ENCODE measurements at places on chromosomes 3 and 15.

- no peak for DNase-seq
Observed at GRCh38 chr3:43865887-43866528, 175.3 kb downstream of the ABHD5 start.

DNA sequence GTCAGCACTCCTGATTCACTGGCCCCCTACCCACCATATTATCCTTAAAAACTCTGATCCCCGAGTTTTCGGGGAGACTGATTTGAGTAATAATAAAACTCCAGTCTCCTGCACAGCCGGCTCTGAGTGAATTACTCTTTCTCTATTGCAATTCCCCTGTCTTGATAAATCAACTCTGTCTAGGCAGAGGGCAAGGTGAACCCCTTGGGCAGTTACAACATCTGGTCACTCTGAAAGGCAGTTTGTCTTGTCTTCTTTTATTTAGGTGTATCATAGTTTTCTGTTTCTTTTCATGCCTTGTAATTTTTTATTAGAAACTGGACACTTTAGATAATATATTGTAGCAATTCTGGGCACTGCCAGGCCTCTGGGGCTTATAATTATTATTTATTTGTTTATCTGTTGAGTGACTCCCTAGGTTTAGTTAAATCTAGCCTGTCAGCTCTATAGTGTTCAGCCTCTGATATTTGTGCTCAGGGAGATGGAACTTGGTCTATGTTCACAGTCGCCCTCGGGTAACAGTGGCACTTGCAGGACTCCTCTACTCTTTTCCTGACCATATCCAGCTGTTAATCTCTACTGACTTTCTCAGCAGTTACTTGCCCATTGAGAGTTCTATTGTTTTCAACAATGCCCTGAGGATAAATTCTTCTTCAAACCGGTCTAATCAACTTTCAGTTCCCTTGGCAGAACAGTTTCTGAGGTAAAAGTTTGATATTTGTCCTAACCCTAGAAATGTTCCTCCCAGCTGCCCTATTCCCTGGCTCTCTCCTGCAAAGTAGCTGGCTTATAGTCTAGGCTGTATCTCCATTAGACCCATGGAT, 15.5 kb upstream of the PLAAT1 start:
- DNase-seq = no peak

DNA sequence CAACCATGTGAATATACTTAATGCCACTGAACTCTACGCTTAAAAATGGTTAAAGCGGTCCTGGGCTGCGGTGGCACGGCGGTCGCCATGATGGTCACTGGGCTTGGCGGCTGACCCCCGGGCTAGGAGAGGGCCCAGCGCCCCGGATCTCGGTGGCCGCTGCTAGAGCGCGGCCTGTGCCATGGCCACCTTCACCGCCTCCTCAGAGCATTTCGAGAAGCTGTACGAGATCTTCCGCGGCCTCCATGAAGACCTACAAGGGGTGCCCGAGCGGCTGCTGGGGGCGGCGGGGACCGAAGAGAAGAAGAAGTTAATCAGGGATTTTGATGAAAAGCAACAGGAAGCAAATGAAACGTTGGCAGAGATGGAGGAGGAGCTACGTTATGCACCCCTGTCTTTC, 35.6 kb upstream of the TBC1D23 start:
- no peak for DNase-seq

DNA sequence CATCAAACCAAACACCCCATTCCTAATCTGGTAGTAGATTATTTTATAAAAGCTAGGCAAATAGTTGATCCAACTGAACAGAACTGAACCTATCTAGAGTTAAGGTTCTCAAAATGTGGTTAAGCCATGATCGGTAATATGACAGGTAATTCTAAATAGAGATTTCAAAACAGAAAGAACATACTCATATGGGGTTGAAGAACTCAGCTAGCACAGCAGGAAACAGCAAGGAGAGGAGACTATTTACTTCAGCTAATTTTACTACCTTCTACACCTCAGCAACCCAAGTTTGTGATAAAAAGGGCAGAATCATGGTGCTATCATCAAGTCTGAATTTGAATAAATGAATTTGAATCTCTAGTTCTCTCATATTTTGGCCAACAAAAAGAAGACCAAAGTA, 11.8 kb downstream of the CD47 start:
- no peak for DNase-seq

GRCh38 chr3:180631317-180631716, 29.4 kb downstream of the TTC14 start:
- no peak for DNase-seq

DNA sequence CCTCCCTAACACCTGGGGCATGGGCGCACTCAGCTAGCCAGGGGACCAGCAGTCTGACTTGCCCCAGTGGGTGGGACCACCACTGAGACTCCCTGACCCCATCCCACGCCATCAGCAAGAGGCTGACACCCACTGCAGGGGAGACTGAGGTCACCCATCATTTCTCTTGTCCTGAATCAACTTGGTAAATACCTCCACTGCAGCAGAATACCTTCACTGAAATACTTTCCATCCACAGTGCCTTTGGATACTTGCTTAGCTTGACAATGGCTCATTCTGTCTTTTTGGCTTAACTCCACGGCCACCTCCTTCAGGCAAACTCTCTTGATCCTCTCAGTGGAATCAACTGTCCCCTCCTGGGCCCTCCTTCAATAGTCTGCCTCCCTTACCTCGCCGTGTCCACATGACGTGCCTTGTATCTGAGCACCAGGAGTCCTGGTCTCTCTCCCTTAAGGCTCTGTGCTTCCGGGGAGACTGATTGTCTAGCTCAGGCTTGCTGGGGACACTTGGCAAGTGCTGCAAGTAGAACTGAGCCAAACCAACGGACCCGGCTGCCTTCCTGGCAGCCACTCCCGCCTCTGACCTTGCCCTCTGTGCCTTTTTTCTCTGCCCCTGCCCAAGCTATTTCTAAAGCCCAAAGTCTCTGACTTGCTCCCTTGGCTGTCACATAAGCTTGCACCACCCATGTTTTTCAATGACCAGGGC, 119.1 kb downstream of the ADCY5 start:
- DNase-seq = peak; percentile 15

DNA sequence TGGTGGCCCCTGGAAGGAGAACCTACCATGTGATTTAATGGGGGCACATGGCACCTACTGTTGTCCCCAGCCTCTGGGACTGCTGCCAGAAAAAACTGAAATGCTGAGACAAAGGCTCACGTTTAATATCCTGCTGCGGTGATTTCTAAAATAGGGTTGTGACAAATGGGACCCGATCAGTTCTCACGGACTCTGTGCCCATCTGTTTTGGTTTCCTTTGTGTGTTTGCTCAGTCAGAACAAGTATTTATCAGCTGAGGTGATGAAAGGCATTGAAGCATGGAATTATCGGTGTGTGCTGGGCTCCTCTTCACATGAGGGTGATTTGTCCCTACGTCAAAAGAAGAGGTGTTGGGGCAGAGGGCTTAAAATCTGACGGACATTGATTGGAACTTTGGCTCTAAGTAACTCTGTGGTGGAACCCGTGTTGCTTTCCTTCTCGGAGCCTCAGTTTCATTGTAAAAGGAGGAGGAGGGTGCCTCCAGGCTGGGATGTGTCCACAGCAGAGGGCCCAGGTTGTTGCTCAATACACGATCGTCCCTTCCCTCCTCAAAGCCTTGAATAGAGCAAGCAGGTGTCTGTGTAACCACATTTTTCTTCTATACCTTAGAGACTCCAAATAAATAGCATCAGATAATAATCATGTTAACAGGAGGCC, 283.3 kb upstream of the RGMA start:
- DNase-seq = no peak

DNA sequence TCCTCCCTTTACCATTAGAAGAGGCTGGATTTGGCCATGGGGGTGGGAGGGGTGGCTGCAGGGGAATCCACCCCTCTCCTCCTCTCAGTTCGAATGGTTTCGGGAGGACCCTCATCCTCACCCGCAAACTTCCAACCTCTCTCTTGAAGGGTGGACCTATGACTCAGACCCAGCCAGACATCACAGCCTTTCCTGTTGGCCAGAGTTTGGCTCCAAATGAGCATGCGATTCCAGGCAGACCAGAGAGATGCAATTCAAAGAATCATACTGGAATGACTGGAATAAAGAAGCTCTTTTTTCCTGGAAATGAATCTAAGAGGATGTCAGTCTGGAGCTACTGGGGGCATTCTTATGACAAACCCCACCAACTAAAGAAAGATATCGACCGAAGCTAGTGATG, 516.7 kb upstream of the MDFIC2 start:
- DNase-seq = no peak

- no peak for DNase-seq
Observed at GRCh38 chr15:57321973-57322601, 54.2 kb upstream of the CGNL1 start.

GRCh38 chr15:39628546-39629257, 47.8 kb downstream of the THBS1 start:
- DNase-seq = no peak

DNA sequence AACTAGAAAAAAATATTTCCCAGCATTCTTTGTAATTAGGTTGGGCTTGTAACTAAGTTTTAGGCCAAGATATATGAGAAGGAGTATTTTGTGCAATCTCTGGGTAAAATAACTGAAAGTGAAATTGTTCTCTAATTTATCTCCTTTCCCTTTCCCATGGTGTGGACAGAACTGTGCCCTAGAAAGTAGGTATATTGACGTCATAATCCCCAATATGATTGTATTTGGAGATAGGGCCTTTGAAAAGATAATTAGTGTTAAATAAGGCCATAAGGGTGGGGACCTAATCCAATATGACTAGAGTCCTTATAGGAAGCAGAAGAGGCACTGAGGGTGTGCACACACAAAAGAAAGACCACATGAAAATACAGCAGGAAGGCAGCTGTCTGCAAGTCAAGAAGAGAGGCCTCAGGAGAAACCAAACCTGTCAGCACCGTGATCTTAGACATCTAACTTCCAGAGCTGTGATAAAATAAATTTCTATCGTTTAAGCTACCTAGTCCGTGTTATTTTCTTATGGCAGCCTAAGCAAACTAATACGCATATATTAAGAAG, 106.6 kb downstream of the KCNH8 start:
- no peak for DNase-seq

GRCh38 chr3:87076946-87077345, 86.0 kb upstream of the VGLL3 start:
- no peak for DNase-seq

DNA sequence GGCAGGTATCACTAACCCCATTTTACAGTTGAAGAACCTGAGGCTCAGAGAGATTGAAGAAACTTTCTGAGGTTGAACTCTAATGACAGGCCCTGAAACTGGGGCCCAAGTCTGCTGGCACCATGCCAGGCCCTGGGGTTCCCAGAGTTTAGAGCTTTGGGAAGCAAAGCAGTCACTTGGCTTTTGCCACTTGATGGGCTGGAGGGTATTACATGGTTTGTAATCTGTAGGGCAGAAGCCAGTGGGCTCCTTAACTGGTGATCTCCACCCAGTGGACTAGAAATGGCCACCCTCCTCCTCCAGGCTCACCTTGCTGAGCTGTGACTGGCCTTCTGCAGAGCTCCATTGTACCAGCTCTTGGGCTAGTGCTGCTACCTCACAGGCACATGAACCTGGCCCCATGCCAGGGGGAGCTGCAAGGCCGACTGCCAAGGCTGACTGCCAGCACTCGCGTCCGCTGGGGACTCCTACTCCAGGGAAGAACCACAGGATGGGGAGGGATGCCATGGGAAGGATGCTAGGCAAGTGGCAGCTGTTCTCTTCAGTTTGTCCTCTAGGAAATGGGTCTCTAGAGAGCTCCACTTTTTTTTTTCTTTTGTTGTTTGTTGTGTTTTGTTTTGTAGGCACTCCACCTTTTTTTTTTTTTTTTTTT, 104.8 kb downstream of the ETFA start:
- no peak for DNase-seq

DNA sequence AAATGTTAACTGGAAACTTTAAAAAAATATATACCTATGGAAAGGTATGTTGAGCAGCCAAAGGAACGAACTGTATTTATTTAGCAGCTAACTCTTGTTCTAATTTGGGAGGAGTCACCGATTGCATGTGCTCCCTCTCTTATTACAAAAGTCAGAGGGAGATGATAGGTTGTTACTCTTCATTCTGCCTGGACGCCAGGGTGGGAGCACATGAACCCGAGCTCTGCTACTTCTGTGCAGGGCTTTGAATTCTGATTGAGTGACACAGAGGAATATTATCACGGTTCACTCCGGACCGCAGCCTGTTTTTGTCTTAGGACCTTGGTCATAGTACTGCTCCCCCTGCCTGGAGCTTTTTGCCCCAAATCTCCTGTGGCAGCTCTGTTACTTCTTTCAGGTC, 36.9 kb upstream of the LRIG1 start:
- DNase-seq = no peak

DNA sequence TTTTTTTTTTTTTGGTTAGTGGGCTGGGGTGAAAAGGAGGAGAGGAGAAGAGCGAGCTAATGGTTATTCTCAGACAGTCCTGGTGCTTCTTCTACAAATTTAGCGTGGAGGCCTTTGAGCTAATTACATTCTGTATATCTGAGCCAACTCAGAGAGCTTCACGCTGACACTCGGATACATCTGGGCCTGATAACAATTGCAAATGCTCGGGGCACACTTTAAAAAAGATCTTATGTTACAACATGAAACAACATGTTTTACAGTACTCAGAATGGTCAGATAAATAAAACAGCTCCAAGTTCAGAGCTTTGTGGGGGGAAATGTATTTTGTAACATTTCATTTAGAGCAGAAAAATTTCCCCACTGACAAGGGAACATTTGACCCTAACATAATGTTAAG, 966.9 kb upstream of the NR2F2 start:
- DNase-seq = no peak

DNA sequence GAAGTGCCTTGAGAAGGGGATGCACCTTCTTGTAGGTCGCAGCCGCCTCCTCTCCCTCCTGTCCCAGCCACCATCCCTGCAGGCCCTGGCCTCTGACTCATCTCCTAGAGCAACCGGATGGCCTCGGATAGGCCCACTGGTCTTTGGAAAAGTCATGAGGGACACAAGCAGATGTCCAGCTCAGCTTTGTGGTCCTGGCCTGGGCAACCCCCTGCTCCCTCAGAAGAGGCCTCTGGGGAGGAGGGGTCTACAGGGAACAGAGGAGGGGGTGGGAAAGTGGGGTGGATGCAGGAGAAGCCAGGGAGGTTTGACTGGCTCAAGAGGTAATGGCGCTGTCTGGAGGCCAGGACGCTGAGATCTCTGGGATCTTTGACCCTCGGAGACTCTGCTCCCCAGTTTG, 259.2 kb upstream of the TLE3 start:
- peak; percentile 57 for DNase-seq

DNA sequence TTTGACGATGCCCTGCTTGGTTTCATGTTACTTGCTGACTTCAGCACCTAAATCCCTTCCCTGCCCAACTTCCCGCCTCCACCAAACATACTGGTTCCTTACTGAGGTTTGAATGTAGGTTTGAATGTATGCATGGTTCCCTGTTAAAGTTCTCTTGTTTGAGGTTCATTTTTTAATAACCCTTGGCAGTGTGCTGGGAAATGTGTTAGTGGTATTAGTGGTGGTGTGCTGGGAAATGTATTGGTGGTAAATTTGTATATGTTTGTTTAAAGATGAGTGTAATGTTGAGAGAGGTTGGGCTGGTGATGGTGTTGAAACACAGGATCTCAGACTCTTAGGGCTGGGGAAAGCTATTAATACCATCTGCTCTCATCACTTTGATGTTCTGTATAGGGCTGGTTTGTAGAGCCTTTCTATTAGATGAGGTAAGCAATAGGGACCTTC, 392.7 kb downstream of the PTPRG start:
- no peak for DNase-seq

All from RWPE2 (cell line).